ENCODE measurements at places on chromosomes 2 and 18.
A peak's percentile ranks its signal among the peaks of the same experiment; 100 is the strongest.

- DNase-seq, result no peak
These were observed 8.7 kb upstream of the TGIF1 start for GRCh38 chr18:3441290-3441689.

DNA sequence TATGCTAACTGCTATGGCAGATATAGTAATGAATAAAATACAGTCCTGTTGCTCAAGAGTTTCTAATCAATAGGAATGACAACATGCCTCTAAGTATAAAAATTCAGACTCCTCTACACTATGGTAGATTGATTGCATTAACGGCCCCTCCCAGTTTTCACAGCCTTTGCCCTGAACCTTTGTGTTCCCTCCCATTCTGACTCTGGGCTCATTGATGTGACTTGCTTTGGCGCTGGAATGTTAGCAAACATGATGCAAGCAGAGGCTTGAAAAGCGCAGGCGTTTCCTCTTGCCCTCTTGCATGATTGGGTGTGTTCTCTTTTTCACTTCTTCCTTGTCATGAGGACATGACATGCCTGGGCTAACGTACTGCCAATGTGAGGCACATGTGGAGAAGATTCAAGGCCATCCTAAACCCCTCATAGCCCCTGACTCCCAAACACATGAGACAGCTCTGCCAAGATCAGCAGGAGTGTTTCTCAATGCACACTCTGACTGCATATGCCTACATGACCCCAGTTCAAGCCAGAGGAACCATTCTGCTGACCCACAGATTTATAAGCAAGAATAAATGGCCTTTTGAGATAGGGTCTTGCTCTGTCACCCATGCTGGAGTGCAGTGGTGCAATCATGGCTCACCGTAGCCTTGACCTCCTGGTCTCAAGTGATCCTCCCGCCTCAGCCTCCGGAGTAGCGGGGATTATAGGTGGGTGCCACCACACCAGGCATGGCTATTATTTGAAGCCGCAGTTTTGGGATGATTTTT lies 49.7 kb upstream of the CD28 start:
- no peak for DNase-seq

- DNase-seq, result no peak
These were observed 5.1 kb upstream of the PIEZO2 start for GRCh38 chr18:11154368-11154989.

DNA sequence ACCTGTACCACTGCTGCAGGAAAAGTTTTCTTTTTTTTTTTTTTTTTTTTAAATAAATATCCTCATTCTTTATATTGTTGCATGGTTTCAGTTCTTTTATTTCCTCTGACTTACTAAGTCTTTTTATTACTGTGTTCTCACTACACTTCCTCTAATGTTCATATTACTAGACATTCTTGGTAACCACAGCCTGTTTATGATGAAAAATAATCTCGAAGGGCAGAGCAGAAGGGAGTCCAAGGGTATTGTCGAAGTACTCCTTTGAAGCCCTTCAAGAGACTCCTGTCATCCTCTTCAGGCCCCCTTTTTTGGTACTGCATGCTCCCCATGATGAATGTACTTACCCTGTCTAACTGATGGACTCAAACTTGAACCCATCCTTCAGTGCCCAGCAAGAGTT lies 61.2 kb downstream of the RND3 start:
- DNase-seq, result no peak

- no peak for DNase-seq
These were observed 23.7 kb upstream of the CXCR4 start for GRCh38 chr2:136141510-136142149.

DNA sequence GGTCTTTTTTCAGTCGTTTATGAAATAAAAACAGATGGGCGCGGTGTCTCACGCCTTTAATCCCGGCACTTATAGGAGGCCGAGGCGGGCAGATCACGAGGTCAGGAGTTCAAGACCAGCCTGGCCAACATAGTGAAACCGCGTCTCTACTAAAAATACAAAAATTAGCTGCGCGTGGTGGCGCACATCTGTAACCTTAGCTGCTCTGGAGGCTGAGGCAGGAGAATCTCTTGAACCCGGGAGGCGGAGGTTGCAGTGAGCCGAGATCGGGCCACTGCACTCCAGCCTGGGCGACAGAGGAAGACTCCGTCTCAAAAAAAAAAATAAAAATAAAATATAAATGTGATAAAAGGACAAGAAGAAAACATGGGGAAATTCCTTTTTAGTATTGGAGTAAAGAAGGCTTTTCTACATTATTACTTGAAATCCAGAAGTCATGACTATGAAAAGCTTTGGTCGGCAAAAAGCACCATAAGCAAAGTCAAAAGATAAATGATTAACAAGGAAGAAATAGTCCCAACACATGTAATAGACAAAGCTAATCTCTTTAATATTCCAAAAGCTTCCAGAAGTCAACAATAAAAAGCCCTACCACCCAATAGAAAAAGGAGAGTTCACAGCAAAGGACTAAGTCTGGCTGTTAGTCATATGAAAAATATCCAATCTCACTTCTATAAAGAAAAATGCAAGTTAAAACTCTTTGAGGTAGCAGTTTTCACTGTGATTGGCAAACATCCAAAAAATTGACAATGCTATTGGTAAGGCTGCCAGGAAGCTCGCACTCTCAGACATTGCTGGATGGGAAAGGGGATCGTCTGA lies 1.4 kb upstream of the FAM168B start:
- DNase-seq, result no peak

DNA sequence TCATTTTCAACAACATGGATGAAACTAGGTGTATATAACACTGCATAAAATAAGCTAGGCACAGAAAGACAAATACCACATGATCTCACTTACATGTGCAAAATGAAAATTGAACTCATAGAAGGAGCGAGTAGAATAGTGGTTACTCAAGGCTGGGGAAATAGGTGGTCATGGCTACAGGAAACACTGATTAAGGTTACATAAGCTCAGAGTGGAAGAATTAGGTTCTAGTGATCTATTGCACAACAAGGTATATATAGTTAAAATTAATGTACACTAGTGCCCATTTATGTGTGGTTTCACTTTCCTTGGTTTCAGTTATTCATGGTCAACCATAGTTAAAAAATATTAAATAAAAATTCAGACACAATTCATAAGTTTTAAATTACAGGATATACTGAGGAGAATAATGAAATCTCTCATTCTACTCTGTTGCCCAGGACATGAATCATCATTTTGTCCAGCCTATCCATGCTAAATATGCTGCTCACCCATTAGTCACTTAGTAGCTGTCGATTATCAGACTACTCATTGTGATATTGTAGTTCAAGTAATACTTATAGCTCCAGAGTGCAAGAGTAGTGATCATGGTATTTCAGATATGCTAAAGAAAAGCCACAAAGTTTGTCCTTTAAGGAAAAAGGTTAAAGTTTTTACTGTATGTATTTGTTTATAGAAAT lies 1530.9 kb upstream of the LRRTM1 start:
- no peak for DNase-seq

DNA sequence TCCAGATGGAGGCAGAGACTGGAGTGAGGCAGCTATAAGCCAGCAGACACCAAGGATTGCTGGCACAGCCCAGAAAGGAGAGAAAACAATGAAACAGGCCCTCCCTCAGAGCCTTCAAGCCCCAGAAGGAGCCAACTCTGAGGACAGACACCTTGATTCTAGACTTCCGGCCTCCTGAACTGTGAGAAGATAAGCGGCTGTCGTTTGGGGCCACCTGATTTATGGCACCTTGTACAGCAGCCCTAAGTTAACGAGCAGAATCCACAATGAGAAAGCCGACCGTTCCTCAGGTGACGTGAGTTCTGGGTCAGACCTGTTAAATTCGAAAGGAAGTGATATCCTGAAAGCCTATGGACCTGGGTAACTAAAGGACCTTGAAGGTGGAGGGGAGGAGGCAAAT lies 7.3 kb upstream of the CNDP2 start:
- no peak for DNase-seq

- no peak for DNase-seq
These were observed 384.0 kb upstream of the TMEFF2 start for GRCh38 chr2:192578780-192579179.

GRCh38 chr2:74017223-74017622 lies 32.5 kb downstream of the TET3 start:
- no peak for DNase-seq

DNA sequence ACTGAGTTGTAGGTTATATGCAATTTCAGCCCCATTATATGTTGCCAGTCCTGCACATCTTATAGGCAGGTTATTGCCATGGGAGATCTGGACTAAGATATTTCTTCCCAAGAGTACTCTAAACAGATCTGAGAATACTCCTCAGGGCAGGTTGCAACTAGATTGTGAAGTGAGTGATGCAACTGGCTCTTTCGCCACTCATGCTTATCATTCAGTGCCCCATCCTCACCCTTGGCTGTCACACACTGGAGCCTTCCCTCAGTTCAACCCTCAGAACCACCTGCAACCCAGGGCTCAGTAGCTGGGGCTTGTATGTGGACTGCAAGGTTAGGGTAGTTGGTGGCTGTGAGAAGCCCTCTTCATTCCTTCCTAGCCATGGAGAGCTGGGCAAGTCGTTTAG lies 14.1 kb downstream of the MERTK start:
- DNase-seq, result no peak

DNA sequence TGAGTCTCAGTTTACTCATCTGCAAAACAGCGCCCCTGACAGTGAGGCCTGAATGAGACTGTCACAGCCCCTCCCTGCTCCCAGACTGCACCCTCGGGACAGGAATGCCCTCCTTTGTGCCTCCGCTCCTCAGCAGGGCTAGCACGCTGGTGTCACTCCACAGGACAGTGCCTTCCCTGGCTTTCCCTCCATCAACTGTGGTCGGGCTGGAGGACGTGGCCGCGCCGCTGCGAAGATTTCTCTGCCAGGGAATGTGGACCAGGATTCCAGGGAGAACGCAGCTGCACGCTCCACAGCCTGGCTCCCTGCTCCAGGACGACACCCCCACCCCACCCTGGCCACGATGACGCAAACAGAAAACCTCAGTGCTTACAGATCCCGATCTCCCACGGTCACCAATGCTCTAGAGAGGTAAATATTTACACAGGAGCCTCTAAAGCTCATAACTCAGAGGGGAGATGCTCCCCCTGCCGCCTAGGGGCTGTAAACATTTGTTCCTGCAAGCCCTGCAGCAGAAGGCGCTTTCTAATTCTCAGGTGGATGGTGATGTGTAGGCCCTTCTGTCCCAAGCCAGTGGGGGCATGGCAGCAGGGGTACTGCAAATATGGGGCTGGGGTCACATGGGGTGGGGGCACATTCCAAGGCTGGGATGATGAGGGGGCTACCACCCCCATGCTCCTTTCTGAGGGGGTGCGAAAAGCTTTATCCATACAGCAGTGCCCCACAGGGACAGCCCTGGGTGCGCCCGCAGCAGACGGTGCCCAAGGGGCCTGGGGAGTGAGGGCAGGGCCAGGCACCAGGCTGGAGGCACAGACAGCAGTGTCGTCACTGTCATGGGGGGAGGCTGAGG lies 12.4 kb downstream of the HS6ST1 start:
- DNase-seq, result peak; percentile 56

GRCh38 chr2:145715601-145716000 lies 1195.7 kb upstream of the ZEB2 start:
- no peak for DNase-seq

GRCh38 chr2:134173338-134174016 lies 80.4 kb upstream of the MGAT5 start:
- no peak for DNase-seq

- no peak for DNase-seq
These were observed 21.7 kb downstream of the LBH start for GRCh38 chr2:30252723-30253701.

GRCh38 chr2:237514474-237515130 lies 27.6 kb downstream of the MLPH start:
- no peak for DNase-seq

GRCh38 chr2:38602136-38602731 lies 494 bp downstream of the HNRNPLL start:
- DNase-seq, result no peak

DNA sequence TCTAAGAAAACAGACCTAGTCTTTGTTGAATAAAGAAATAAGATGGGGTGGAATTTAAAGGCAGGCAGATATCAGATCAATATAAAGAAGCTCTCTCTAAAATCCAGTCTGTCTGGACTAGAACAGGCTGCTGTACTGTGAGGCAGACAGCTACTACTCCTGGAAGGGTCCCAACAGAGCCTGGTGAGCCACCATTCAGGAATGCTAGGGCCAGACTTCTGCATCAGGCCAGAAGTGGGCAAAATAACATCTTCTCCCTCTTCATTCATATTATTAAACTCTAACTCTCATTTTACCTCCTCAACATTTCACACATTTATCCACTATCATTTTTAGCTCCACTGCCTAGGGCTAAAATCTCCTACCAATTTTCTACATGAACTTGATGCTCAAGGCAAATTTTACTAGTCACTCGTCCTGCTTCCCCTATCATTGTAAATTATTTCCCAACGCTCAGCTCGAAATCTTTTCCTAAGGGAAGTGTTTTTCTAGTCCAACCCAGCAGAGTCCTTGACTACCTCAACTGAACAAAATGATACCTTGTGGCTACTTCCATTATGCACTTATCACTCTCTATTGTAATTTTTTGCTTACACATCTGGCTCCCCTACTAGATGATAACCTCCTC lies 45.2 kb upstream of the GLS start:
- no peak for DNase-seq

- no peak for DNase-seq
These were observed 42.2 kb downstream of the METTL4 start for GRCh38 chr18:2529154-2529553.

DNA sequence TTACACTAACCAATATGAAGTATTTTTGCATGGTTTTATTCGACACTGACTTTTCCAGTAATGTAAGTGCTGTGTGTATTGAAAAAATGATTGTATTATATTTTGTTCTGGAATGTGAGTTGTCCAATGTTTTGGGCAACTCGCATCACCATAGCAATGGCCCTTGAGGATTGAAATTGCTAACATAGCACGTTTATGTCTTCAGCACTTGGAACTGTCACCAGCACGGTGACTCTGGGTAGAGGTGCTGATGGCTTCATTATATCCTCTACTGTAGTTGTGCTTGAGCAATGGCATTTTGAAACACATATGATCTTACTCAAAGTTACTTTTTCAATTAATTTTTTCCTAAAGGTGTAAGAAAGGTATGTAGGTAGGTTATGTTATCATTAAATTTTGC lies 271.5 kb downstream of the ACTR3 start:
- no peak for DNase-seq

GRCh38 chr18:407626-408224 lies 92.8 kb downstream of the COLEC12 start:
- DNase-seq, result no peak

- DNase-seq, result no peak
These were observed 35.3 kb downstream of the TCF4 start for GRCh38 chr18:55552526-55553189.
